ENCODE measurements at places on chromosomes 3 and 15.

- DNase-seq: no peak
Observed at GRCh38 chr3:86723433-86723832, 267.5 kb downstream of the VGLL3 start.

- DNase-seq: no peak
Observed at GRCh38 chr3:183475016-183475763, 46.8 kb upstream of the MCF2L2 start.

GRCh38 chr3:46186471-46187340 lies 21.4 kb downstream of the CCR1 start:
- no peak for DNase-seq

GRCh38 chr3:130925628-130926027 lies 31.7 kb downstream of the ATP2C1 start:
- DNase-seq: no peak

DNA sequence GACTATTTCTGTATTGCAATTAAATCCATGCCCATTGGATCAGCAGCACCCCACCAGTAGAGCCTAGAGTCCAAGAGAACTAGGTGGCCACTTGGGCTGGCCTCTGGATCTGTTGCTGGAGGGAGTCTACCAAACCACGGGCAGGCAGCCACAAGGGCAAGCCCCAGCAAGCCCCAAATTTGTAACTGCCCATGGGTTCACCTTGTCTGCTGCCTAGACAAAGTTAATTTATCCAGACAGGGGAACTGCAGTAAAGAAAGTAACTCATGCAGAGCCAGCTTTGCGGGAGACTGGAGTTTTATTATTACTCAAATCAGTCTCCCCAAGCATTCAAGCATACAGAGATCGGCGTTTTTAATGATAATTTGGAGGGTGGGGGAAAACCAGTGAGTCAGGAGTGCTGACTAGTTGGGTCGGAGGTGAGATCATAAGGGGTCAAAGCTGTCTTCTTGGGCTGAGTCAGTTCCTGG lies 74.0 kb upstream of the TERB2 start:
- DNase-seq: no peak

DNA sequence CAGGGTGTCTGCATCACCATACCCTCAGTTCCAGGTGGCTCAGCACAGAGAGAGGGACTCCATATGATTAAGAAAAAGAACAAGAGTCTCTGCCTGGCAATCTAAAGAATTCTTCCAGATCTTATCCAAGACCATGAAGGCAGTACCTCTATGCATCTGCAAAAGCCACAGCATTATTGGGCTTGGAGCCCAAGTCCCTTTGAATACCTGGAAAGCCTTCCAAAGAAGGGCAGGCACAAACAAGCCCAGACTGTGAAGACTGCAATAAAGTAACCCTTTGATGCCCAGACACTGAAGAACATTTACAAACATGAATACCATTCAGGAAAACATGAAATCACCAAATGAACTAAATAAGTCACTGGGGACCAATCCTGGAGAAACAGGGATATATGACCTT lies 60.9 kb upstream of the DIPK2A start:
- no peak for DNase-seq

DNA sequence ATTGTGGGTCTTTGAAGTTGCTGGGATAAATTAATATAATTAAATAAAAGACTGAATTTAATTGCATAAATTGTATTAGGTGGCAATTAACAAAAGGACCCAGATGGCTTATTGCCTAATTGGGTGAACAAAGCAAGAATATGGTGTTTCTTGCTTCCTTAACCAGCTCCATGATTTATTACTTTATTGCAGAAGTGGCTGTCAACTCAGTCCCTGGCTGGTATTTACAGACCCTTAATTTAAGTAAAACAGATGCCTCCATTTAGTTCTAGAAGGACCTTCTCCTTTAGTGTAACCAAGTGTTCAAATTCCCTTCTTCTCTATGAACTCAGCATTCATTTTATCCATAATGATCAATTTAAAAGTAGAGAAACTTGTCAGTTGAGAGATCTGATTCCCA lies 35.1 kb downstream of the DPH3 start:
- no peak for DNase-seq

GRCh38 chr3:176920766-176921160 lies 276.5 kb downstream of the TBL1XR1 start:
- DNase-seq: no peak

DNA sequence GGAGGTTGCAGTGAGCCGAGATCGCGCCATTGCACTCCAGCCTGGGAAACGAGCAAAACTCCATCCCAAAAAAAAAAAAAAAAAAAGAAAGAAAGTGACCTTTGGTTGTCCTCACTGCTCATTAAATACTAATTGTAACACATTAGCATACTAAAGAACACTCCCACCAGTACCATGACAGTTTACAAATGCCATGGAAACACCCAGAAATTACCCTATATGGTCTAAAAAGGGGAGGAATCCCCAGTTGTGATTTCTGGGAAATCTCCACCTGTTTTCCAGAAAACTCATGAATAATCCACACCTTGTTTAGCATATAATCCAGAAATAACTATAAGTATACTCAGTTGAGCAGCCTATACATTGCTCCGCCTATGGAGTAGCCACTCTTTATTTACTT lies 23.5 kb upstream of the INO80 start:
- no peak for DNase-seq

- no peak for DNase-seq
Observed at GRCh38 chr3:184491867-184492615, 69.5 kb upstream of the EPHB3 start.

DNA sequence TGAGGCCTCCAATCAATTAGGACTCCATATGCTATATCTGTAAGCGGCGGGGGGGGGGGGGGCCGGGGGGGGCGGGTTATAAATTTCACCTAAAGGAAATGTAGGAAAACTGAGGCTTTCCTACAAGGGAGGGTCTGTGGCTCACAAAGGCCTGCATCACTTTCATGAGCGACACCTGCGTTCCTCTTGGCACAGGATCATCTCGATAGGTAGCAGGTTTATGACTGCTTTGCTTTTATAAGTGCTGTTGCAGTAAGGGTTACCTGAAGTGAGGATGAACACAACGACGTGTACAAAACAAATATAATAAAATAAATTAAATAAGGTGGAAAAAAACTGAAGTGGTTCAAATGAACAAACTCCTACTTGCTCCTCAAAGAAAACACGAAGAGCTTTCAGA lies 194.3 kb downstream of the FOXP1 start:
- DNase-seq: no peak

DNA sequence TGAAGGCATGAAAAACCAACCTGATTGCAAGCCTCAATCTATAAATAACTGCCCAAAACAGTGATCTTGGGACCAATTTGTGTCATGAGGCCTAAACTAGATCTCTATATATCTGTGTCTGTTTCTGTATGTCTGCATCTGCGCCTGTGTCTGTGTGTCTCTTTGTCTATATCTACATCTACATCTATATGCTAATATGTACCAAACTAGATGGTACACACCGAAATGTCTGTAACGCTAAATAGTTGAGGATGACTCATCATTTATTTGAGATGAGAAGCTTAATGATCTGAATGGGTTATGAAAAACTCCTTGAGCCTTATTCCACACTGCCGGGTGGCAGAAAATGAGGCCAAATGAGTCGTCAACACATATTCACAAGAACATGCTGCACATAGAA lies 982.3 kb downstream of the ROBO2 start:
- no peak for DNase-seq

DNA sequence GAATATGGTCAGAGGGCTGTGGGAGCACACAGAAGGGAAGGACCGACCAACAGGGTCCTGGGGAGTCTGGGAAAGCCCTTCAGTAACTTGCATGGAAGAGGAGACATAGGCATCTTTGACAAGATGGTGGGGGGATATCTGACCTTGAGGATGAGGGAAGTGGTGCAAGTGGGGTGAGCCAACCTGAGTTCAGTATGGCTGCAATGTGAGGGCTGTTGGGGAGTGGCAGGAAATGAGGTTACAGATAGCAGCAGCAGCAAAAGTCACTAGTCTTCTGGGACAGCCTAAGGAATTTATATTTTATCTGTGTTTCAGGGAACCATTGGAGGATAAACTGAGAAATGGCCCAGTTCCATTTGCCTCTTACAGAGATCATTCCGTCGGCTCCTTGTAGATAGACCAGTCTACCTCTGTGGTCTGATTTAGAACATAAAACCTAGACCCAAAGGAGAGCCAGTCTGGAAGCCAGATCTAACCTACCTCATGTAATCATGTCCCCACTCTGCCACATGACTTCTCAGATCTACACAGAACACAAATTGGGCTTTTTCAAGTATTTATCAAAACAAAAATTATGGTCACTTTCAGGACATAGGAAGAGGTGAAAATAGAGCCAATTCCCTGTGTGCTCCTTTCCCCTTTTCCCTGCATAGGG lies 75.6 kb downstream of the ST6GAL1 start:
- DNase-seq: no peak

GRCh38 chr15:51183076-51183475 lies 88.4 kb upstream of the TNFAIP8L3 start:
- no peak for DNase-seq
